Tibial artery (tissue), 4 donors: ENCODE measurements at places on chromosomes 2 and 18.

DNA sequence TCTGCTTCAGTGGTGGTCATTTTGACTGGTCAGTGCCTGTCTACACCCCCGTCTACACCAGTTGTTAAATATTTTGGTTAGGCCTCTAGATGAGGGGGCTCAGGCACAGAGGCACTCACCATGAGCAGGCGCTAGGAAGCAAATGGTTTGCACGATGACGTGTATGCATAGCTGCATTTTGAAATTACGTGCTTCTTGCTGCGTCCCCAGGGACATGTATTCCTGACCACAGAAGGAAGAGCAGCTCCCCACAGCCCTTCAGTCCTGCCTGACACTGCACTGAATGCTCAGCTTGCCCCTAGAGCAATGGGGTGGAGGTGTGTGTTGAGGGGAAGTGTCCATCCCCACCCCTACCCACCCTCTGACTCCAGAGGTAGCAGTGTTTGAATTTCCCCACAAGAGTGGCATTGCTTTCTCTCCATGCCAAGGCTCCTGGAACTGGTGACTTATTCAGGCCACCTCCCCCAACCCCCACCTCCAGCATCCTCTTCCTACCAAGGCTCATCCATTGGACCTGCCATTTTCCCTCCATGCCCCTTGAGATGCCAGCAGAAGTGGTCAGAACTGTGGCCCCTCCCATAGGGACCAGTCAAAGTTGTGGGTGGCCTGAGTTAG, 11.4 kb upstream of the ZAP70 start:
- DNase-seq, result no peak

DNA sequence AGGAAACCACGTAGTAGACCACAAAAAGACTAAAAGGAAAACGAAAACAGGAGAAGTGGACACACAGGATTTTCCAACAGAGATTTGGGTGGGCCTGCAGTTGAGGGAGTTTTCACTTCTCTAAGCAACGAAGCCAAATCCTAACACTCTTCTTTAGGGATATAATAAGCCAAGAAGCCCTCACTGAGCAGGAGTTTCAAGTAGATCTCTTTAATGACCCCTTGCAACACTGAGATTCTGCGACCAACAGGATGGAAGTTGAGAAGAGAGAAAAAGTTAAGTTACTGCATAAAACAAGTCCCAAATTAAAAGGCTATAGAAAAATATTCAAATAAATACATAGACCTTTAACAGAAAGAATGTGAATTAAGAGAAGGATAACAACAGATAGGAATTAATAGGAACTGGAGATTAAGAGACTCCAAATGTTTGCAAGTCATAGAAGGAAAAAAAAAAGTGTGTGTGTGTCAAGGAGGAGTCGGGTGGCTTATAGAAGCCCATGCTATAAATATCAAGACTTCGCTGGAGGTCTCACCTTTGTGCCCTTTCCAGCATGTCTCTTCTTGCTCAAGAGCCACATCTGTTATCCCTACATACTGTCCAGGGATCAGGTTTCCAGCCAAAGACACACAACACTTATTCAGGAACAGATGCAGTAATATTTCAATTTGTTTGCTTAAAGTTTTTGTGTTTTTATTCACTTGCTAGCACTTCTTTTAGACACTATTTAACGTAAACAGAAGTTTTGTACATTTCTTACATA, 69.4 kb upstream of the ARHGAP28 start:
- DNase-seq, result no peak

GRCh38 chr18:36066686-36067054, 689 bp downstream of the RPRD1A start:
- DNase-seq, result no peak

GRCh38 chr2:100321179-100321865, 979 bp downstream of the LONRF2 start:
- no peak for DNase-seq

DNA sequence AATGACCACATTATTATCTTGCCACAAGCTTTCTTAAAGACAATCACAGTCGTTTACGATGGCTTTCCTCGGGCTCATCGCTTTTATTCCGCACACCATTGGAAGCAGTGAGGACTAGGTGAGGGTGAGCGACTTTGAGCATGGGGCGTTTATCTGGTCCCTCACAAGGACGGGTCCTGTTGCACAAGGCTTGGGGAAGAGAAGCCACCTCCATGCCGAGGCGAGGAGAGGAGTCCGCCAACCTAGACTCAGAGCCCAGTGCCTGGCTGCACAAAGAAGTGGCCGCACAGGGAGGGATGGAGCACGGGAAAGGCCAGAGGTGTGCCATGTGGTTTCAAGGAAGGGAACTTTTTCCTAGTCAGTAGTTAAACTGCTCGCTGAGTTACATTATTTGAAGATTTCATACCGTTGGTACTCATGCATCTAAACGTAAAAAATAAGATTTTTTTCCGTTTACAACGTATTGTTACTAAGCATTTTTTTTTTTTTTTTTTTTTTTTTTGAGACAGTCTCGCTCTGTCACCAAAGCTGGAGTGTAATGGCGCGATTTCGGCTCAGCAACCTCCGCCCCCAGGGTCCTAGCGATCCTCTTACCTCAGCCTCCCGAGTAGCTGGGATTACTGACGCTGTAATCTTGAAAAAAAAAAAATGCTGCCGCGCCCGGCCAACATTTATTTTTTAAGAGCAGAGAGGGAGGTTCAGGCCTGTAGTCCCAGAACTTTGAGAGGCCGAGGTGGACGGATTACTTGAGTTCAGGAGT, 849 bp upstream of the CYP27C1 start:
- DNase-seq, result no peak

GRCh38 chr2:64000630-64001381, 18.4 kb downstream of the VPS54 start:
- no peak for DNase-seq

DNA sequence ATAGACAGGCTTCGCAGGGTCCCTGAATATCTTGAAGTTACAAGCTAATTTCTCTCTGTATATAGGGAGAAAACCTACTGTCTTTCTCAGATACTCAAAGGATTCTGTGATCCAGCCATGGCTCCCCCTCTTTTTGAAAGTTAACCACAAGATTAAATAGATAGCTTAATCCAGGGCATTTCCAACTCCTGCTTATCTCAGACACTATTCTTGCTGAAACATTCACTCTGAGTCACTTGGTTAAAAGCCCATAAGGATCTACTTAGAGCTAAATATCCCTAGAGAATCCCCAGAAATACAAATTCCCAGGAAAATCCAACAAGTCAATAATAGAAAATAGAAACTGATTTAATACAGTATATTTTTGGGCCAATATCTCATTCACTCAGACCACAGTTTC, 179.1 kb upstream of the LYPD1 start:
- no peak for DNase-seq
